ENCODE measurements at places on chromosomes 16 and 17.

DNA sequence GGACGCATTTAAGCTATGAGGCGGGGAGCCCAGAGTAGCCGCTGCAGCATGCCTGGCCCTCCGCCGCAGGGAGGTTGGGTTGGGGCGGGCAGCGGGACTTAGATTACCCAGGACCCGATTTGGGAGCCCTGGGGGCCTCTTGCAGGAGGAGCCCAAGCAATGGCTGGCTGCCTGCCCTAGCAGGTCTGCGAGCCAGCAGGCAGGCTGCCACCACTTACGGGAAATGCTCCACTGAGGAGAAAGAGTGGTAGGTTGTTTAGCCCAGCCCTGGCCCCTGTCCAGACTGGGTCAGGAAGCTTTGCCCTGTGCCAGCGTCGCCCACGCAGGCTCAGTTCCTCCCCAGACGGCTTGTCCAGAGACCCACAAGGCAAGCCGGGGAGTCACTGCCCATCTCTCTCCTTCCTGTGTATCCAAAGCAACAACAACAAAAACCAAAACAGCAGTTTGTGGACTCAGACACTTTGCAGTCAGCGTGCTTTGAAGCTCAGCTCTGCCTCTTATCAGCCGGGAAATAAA, 10.3 kb upstream of the TVP23A start:
- peak; percentile 74 for DNase-seq

DNA sequence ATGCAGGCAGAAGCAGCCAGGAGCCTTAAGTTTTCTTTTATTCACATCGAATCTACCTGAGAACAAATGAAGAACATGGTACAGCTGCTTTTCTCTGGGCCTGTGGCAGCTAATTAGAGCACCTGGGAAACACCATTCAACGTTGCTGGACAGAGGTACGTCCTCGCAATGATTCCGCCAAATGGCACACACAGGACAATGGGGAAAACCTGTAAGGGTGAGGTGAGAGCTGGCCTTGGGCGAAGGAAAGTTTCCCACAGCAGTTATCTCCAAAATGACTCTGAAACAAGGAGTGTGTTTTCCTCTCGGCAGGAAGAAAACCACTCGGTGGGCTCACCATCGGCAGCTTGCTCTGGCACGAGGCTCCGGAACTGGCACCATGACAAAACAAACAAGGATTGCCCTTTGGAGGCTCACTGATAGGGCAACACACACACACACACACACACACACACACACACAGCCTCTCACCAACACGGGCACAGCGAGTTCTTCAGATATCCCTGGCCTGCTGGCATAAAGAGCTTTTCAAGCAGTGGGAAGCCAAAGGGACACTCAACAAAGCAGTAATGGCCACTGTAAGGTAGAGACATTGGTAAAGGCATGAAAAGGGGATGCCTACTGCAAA, 73.7 kb downstream of the ZFHX3 start:
- no peak for DNase-seq

DNA sequence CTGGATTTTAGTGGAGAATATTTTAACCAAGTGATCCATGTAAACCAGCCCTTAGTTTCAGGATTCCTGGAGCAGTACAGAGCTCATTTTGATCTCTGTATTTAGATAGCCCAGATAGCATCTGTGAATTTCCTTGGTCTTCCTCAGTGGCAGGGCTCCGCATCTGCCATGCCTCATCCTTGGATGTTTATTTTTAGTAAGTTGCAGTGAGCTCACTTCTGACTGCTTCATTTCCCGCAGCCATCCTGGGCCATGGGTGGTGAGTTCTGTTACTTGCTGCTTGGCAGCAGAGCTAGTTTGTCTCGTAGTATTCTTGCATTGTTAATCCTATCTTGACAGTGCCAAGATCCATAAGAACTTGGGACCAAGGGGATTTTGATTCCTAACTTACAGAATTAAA, 33.7 kb downstream of the IST1 start:
- no peak for DNase-seq

DNA sequence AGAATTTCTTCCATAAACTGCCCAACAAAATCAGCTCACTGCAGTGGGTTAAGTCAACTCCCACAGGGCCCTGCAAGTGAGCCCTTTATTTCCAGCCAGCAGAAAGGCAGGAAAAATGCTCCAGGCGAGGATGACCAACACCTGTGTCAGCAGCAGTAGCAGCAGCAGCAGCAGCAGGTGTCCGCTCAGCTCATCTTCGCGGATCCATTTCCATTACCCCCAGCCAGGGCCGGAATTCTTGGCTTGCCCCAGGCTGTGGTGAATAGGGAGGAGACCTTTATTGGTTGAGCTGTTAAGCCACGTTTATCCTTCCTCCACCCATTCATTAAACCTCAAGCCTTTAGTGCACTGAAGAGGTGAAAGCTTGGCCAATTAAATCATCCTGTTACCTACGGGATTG, 46.2 kb downstream of the MARCHF10 start:
- DNase-seq = no peak

DNA sequence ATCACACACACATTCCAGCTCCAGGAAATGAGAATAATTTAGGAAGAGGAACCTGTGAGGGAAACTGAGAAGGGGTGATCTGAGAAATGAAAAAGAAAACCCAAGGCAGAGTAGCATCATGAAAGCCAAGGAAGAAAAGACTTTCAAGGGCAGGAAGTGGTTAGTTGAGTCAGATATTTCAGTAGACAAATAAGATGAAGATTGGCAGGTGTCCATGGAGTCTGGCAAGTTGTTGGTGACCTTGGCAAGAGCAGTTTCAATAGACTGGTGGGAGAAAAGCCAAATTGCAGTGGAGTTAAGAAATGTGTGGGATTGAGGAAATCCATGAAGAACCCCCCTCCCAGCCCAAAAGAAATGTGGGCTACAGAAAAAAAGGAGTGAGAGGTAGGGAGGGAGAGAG, 10.7 kb downstream of the GNAO1 start:
- no peak for DNase-seq

DNA sequence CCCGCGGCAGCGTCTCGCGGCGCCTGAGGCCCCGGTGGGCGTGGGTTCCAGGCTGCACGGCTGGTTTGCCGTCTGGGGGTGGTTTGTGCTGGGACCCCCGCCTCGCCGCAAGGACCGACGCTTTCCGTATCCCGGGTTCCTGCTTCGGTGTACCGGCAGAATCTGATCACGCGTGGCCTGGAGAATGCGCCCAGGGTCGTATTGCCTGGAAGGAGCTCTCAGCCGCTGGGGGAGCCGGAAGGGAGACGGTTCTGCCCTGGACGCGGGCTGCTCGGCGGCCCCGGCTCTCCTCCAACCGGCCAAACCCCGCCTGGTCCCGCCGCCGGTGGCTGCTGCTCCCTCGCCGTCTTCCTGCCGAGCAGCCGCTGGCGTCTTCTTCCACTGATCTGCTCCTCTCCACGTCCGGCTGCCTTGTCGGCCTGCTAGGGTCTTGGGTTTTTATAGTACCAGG, 39.8 kb downstream of the ZNF778 start:
- DNase-seq = no peak

GRCh38 chr17:28858801-28859355, 4.1 kb downstream of the ERAL1 start:
- DNase-seq = no peak

DNA sequence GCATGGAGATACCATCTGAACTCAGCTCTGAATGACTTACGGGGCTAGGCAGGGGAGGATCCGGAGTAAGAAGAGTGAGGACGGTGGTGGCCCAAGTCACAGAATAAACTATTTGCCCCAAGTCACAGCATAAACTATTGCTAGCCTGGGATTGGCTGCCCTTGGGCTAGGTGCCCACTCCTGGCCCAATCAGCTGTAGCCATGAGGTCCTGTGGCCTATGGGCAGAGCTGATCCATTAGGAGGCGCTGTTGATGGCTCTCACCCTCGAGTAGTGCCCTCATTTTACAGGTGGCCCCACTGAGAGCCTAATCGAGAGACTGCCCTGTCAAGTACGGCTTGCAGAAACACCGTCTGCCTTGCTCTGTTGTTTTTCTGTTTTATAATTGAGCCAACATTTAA, 62.3 kb upstream of the ZNF423 start:
- DNase-seq = no peak

DNA sequence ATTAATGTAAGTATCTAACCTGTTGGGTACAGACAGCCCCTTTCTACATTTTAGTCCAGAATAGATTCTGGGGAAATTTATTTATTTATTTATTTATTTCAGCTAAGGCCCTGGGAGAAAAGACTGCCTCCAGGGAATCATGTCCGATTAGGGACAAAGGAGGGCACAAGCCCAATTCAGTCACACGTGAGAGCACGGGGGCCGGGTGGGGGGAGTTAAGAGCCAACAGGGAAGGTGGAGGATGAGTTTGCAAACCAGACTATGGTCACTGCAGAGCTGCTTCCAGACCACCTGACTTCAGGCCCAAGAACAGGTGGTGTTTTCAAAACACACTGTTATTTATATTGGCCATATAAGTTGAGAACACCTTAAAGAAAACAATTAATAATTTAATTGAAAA, 1.6 kb upstream of the ZFHX3 start:
- no peak for DNase-seq

GRCh38 chr16:6643080-6643686, 689.5 kb upstream of the RBFOX1 start:
- DNase-seq = peak; percentile 64

- no peak for DNase-seq
These were observed 3.3 kb upstream of the NOTUM start for GRCh38 chr17:81964081-81964849.

DNA sequence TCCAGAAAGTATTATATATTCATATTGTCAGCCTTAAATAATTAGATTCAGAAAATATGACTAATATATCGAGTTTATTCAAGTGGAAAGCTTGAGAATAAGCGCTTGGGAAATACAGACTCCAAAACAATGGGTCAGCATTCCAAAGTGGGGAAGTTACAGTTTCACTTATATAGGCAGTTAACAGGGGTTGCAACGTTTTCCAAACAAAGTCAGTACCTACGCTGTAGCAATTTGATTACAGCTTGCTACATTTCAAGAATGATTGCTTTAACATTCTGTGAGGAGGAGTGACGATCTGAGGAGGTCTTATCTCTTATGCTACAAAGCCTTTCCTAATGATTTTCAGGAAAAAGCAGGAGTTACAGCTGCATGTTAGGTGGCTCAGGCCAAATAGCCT, 34.2 kb upstream of the HS3ST3A1 start:
- DNase-seq = no peak

GRCh38 chr16:84283314-84284153, 11.1 kb upstream of the WFDC1 start:
- DNase-seq = no peak

DNA sequence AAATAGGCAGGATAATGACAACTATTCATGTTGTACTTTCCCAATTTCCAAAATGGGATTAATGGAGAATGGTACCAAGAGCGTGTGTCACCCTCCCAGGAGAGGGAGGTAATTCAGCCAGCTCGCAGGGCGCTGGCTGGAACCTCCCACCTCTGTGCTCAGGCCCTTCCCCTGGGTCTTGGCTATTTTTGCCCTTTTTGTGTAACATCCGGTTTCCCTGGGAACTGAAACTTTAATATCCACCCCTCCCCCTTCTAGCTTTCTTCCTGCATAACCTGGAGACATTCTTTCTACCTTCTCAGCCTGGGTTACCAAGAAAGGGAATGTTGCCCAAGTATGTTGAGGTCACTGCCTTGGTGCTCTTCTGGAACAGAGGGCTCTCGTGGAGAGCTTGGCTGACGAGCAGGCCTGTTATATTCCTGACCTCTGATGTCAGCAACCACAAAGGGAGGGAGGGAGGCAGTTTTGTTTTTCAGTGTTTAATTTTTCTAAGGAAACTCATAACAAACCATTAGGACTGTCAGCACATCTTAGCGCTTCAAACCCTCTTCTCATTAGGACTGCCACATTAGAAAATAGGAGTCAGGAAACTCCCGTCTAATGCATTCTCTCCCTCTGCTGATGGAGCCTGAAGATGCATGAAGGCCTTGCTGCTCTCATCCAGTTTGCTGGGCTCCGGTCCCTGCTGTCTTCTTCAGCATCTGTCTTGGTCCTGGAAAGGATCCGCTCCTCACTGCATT, 25.6 kb downstream of the ITGB3 start:
- no peak for DNase-seq

DNA sequence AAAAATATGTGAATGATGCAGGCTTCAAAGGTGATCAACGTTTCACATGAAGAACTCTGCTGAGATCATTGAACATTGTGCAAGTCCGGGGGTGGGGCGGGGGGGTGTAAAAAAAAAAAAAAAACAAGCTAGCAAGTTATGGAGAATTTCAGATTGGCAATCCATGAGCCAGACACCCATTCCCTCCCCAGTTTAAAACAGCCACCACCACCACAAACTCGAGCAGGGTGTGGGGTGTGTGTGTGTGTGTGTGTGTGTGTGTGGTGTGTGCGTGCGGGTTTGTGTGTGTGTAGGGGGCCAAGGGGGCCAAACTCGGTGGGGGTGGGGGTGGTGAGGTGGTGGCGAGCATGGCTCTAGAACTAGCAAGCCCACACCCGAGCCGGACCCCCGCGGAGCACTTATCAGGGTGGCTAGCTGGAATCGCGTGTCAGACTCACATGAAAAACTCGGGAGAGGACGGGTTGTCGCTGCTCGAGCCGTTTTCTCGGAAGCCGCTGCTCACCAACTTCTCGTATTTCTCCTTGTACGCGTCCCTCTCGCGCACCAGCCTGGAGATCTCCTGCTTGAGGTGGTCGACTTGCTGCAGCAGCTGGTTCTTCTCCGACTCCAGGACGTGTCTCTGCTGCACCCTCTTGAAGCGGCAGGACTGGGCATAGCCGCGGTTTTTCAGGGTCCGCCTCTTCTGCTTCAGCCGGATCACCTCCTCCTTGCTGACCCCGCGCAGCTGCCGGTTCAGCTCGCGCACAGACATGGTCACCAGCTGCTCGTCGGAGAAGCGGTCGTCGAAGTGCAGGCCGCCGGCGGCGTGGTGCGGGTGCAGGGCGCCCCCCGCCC, 2.0 kb downstream of the MAF start:
- peak; percentile 86 for DNase-seq

DNA sequence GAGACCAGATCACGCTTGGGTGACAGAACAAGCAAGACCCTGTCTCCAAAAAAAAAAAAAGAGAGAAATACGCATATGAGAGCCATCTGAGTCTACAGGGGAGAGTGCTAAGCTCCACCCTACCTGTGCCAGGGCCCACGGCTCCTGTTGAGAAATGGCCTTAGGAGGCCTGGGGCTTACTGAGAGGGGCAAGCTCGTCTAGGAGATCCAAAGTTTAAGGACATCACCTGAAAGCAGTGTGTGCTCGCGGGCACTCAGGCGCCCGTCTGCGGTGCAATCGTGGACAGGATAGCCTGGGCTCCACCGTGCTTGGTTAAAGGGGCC, 14.5 kb upstream of the BAIAP2 start:
- DNase-seq = no peak

DNA sequence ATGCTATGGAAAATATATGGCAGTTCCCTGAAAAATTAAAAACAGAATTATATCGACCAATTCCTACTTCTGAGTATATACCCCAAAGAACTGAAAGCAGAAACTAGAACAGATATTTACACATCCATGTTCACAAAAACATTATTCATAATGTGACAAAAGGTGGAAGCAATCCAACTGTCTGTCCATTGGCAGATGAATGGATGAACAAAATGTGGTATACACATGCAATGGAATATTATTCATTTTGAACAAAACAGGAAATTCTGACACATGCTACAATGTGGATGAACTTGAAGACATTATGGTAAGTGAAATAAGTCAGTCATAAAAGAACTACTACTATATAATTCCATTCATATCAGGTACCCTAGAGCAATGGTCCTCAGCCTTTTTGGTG, 263.5 kb upstream of the AXIN2 start:
- DNase-seq = no peak
